NCI-H1694 (cell line): ENCODE measurements at places on chromosomes 1 and 21.

GRCh38 chr1:8812081-8812480 is 5.4 kb downstream of the RERE start:
- no peak for DNase-seq

DNA sequence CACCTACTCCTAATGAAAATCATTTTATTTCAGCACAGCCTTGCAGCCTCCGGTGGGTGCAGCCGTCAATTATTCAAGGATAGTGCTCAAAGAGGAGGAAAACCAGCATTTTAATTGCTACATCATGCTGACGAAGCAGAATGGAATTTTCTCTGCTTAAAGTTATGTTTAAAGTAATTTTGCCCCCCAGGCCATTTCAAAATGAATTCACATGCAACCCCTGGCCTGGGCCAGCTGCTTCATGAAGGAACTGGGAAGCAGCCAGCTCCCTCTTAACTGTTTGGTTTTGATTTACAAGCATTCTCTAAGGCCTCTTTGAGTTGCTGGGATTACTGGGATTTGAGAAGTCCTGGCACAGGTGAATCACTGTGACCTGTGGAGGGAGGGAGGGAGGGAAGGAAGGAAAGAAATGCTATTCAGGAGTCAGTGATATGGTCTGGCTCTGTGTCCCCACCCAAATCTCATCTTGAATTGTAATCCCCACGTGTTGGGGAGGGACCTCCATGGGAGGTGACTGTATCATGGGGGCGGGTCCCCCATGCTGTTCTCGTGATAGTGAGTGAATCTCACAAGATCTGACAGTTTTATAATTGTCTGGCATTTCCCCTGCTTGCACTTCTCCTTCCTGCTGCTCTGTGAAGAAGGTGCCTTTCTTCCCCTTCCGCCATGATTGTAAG is 66.0 kb downstream of the PGBD5 start:
- DNase-seq = no peak

DNA sequence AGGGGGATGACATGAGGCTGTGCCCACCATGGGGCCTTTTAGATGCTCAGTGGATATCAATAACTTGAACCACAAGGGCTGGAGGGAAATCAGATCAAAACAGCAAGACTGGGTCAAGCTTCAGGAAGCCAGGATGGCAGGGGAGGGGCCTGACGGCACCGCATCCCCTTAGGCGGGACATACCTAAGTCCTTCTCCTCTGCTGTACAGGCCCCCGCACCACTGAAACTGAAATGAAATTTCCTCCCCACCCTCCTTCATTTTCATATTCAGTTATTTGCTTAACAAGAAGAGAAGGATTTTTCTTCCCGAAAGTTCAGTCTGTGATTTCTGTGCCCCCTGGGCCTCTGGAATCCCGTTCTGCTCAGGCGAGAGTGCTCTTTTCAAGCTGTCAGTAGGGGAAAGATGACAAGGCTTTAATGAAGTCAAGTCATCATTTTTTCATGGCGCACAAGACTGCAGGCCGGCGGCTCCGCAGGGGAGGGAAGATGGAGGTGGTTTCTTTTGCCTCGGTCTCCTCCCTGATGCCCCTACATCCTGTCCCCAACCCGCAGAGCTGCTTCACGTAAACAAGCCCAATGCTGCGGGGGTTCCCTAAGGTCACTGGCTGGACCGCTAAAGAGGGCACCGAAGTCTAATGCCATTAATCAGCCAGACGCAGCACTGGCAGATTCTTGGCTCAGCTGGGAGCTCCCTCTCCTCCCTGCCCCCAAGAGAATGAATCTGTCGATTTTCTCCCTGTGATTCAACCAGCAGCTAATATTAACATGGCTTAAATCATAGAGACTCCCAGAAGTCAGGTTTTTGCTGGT is 264.8 kb downstream of the C1orf94 start:
- DNase-seq = no peak

DNA sequence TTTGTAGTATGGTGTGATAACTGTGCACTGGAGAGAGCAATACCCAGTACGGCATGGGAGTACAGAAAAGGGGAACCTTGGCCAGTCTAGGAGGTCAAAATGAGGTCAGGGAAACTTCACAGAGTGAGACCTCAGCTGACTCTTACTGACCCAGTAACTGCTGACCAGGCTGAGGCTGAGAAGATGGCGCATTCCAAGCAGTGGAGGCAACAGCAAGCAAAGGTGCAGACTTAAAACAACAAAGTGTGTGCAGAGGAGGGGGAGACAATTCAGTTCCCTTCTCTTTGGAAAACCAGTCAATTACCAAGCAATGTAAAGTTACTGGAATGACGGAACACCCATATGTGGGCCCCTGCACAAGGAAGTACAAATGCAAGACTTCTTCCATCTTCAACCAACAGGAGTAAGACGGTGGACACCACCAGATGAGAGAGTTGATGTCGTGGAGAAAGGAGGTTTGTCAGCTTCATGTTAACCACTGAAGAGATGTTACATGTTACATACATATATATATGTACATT is 54.6 kb upstream of the PRDX6 start:
- DNase-seq = no peak

- DNase-seq = no peak
Observed at GRCh38 chr1:199489594-199489993, 537.9 kb upstream of the NR5A2 start.
